Stimulated activated CD4-positive, alpha-beta T cell treated with anti-CD3 and anti-CD28 coated beads, Interleukin-4, amount 100 ng/mL, for 4 hours (primary cell): ENCODE measurements at places on chromosomes 2 and 18.

DNA sequence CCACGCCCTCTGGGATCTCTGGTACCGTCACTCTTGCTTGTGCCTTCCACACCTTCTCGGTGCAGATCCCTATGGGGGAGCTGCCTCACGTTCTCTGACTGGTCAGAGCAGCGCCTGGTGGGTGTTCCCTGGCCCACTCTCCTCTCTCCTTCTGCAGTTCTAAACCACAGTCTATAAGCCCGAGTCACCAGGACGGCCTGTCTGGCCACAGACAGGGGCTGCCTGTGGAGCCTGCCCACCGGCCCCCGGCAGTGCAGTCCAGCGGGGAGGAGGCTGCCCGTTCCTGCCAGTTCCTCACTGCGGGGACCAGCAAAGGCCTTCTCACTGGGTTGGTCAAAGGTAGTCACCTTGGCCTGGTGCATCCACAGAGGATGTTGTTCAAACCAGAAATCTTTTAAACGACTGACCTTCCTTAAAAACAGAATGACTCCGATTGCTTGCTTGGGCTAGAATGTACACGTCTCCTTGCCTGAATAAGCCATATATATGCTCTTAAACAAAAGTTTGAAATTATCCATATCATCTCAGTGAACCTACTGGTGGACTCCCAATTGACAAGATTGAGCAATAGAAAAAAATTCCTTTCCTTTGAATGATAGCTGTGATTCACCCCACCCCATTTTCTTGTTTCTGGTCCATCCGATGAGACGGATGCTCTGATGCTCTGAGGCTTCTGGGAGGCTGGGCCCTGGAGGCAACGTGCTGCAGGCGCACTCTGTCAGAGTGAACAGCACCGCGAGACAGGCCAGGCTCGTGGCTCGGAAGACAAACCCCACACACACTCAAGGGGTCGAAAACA lies 61.2 kb downstream of the RALBP1 start:
- DNase-seq = no peak

GRCh38 chr2:45993476-45993991 lies 303.7 kb upstream of the EPAS1 start:
- peak; percentile 34 for DNase-seq

DNA sequence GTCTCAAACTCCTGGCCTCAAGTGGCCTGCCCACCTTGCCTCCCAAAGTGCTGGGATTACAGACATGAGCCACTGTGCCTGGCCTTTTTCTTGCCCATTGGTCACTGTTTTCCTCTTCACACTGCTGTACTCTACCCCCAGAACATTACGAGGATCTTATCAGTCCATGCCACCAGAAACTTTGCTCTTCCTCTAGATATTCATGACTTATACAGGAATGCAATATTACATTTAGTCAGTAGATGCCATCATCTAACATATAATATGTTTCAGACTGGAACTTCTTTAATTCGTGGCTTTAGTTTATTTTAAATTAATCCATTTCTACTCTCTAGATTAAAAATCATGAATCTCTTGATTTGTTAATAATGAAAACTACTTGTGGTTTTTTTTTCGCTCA lies 135.5 kb downstream of the COMMD1 start:
- no peak for DNase-seq

- no peak for DNase-seq
These were observed 73.2 kb downstream of the TGFA start for GRCh38 chr2:70480468-70480867.

DNA sequence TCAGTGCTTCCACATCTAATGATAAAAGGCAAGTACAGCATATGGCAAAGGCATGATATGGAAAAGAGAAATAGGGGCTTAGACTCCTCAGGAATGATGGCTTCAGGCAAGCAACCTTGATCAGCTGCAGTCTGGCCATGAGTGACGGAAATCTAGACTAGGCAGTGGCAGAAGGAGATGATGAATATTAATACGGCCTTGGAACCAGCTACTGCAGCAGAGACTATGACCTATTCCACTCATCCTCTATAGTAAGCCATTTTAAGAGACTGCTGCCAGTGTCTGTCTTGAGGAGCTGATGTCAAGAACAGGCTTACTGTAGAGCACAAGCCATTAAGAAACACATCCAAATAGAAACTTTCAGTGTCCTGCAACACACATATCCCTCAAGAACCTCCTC lies 23.7 kb downstream of the ASXL2 start:
- no peak for DNase-seq

- no peak for DNase-seq
These were observed 85.7 kb downstream of the EN1 start for GRCh38 chr2:118761771-118762170.

GRCh38 chr18:74841248-74841647 lies 243.6 kb downstream of the ZNF407 start:
- DNase-seq = no peak

DNA sequence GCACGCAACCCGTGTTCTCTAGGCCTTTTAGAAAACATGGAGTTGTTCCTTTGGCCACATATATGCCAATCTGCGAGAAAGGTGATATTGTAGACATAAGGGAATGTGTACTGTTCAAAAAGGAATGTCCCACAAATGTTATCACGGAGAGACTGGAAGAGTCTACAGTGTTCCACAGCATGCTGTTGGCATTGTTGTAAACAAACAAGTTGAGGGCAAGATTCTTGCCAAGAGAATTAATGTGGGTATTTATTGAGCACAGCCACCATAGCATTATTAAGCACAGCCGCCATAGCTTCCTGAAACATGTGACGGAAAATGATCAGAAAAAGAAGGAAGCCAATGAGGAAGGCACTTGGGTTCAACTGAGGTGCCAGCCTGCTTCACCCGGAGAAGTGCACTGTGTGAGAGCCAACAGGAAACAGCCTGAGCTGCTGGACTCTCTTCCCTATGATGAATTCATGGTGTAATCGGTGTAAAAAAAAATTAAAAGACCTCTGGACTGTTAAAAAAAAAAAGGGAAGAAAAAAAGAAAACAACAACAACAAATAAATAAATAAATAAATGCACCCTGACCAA lies 29.0 kb upstream of the REL start:
- DNase-seq = no peak

- no peak for DNase-seq
These were observed 630.8 kb upstream of the PIK3C3 start for GRCh38 chr18:41324020-41324791.

GRCh38 chr2:119548516-119549120 lies 4.4 kb downstream of the CFAP221 start:
- DNase-seq = no peak

DNA sequence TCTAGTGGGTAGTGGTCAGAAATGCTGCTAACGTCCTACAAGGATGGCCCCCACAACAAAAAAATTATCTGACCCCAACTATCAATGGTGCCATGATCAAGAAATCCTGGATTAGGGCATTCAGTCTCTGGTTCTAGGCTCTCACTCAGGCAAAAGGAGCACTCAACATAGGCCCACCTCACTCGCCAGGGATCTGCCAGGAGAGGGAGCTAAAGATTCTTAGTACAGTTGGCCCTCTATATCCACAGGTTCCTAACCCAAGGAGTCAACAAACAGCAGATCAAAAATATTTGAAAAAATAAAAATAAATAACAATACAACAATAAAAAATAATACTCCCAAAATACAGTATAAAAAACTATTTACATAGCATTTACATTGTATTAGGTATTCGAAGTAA lies 10.0 kb downstream of the SLC4A5 start:
- no peak for DNase-seq

DNA sequence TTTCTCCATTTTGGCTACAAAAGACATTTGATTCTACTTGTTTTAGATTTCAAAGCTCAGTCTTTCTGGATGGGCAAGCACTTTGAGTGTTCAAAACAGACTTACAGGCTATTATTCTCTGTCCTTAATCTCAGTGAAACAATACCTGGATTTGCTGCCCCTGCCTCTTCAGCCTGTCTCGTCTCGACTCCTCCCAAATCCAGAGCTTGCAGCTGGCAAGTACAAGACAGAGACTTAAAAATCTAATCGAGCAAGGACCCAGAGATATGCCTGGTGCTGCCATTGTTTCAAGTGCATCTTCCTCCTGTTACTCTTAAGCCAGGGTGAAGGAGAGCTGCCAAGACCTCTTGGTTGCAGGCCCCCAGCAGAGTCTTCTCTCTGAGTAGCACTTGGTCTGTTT lies 59.2 kb downstream of the LRRC30 start:
- DNase-seq = no peak

- DNase-seq = no peak
These were observed 639.7 kb upstream of the SYT4 start for GRCh38 chr18:43916984-43917383.

DNA sequence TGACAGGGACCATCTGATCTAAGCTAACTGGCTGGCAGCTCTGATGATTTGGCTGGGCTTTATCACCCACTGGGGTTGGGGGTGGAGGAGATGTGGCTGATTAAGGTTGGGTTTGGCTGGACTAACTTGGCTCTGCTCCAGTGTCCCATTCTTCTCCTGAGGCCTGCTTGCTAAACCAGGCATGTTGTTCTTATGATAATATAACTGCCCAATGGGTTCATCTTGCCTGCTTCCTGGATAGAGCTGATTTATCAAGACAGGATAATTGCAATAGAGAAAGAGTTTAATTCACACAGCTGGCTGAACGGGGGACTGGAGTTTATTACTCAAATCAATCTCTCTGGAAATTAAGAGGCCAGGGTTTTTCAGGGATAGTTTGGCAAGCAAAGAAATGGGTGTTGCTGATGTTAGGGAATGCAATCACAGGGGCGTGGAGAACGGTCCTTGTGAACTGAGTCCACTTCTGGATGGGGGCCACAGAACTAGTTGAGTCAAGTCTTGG lies 150.4 kb downstream of the PTH2R start:
- no peak for DNase-seq

GRCh38 chr2:15061268-15061667 lies 428.8 kb downstream of the LRATD1 start:
- DNase-seq = no peak

- DNase-seq = no peak
These were observed 108.4 kb downstream of the GRB14 start for GRCh38 chr2:164512871-164513270.

DNA sequence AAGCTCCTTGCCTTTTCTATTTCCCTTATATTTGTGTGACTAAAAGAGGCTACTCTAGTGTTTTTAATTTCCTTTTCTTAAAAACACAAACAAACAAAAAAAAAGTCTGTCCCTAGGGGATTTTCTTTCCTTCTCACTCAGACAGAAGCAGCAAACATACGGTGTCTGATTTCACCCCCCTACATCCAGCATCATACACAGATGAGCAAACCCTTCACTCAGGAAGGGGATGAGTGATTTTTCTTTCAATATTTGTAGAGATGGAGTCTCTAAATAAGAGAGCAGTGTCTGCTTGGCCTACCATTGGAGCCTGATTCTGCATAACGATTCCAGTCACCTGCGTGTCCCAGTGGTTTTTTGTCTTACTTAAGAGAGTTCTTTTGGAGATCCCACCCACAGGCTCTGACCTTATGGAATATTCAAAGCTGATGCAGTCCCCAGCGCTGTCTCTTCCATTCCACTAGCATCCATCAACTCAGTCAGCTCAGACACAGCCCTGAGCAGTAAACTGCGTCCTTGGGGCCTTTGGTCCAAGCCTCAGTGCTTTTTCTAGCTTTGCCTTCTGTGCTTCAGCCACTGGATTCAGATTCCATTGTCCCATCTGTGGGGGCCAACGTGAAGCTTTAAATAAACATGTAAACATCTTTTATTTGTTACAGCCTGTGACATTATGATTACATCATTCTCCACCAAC lies 52.6 kb upstream of the TPO start:
- DNase-seq = no peak

DNA sequence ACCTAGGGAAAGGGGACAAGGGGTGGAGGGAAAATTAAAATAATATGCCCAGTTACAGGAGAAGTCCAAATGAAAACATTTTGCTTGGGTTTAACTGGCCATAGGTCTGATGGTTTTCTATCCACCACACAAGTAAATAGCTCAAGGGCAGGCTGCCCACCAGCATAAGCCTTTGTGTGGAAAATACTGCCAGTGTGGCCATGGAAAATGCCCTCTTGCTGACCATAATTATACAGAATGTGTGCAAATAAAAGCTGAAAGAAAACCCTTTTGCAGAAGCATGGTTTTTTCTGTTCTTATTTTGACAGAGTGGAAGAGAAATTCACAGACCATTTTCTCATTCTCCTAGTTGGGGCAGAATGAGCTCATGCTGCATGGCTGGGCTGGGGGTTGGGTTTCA lies 111.3 kb upstream of the SIX2 start:
- no peak for DNase-seq

- DNase-seq = no peak
These were observed 10.5 kb upstream of the FAM171B start for GRCh38 chr2:186683341-186683740.

- no peak for DNase-seq
These were observed 97.7 kb downstream of the GYPC start for GRCh38 chr2:126753501-126754212.

- no peak for DNase-seq
These were observed 13.2 kb downstream of the ATG16L1 start for GRCh38 chr2:233264667-233265066.

GRCh38 chr2:168245074-168245825 lies 2.1 kb downstream of the STK39 start:
- no peak for DNase-seq

GRCh38 chr2:167733747-167734146 lies 513.6 kb downstream of the STK39 start:
- no peak for DNase-seq

- DNase-seq = no peak
These were observed 29.4 kb downstream of the RHBDD1 start for GRCh38 chr2:226865273-226865672.

DNA sequence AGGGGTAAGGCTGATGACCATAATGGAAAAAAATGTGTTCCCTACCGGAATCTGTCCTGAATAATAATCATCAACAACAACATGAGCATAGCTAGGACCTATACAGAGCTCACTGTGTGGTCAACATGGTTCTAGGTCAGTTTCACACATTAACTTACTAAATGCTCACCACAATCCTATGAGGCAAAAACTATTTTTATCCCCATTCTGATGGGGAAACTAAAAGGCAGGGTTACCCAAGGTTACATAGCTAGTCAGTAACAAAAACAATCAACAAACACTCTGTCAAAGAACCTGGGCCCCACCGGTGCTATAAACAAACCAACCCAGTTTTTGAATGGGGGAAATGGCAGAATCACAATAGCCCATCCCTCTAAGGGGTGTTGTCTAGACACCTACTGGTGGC lies 40.1 kb downstream of the AOX1 start:
- no peak for DNase-seq

GRCh38 chr2:136133586-136133985 lies 15.6 kb upstream of the CXCR4 start:
- no peak for DNase-seq

GRCh38 chr2:47456851-47457250 lies 53.9 kb downstream of the MSH2 start:
- no peak for DNase-seq
